ENCODE measurements at places on chromosomes 12 and 14.
A peak's percentile ranks its signal among the peaks of the same experiment; 100 is the strongest.

DNA sequence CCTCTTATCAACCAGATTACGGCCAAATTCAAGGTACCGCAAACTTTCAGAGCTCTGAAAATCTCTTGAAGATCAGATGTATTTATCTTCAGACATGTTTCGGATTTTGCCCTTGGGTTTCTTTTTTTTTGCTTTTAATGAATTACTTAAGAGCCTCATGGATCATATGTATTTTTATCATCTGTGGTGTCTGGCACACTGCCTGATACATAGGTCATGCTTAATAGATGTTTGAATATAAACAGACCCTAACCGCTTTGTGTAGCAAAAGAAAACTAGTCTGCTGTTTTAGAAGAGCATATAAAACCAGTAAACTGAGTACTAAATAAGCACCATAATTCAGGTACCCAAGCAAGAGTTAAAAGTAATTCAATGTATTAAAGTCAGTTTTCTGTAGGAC lies 20.1 kb upstream of the TBK1 start:
- H3K4me3 ChIP-seq, result no peak overlapping the region
- H3K27me3 ChIP-seq, result no peaks in the 10 kb centered on the region
- H3K36me3 ChIP-seq, result peaks cover 96% of the 10 kb centered on the region

- H3K27ac ChIP-seq, result no peak overlapping the region
- H3K4me1 ChIP-seq, result no peaks in the 10 kb centered on the region
- no peak overlapping the region for H3K4me3 ChIP-seq
- H3K27me3 ChIP-seq, result no peaks in the 10 kb centered on the region
Measured at GRCh38 chr14:27228053-27228452, 630.2 kb upstream of the NOVA1 start.

- H3K36me3 ChIP-seq, result no peaks in the 10 kb centered on the region
- no peak overlapping the region for H3K27ac ChIP-seq
- no peaks in the 10 kb centered on the region for H3K27me3 ChIP-seq
- H3K4me1 ChIP-seq, result peaks cover 9% of the 10 kb centered on the region
- DNase-seq, result no peak
Measured at GRCh38 chr12:115377779-115378178, 693.8 kb upstream of the TBX3 start.

DNA sequence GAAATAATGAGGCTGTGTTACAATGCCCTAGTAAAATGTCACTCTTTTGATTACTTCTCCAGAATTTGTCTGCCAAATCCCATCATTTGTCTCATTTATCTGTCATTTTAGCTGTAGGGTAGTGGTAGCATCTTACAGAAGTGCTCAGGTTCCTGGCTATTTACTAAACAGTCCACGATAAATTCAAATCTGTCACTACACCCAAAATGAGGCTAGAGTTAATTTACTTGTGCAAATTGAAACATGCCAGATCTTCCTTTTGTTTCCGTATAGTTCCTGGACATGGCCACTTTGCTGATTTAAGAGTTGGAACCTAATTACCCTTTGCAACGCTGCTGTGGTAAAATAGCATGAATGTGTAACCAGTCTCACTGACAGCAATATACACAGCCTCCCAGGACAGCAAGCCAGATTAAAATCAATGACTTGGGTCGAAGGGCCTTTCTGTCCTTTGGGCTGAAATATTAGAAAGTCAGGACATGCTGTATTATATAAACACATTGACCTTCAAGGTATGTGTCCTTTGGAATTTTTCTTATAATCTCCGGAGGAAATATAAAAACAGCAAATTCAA lies 485.4 kb downstream of the MDGA2 start:
- H3K27ac ChIP-seq, result no peak overlapping the region
- H3K4me1 ChIP-seq, result no peaks in the 10 kb centered on the region
- H3K36me3 ChIP-seq, result no peaks in the 10 kb centered on the region
- no peak overlapping the region for H3K4me3 ChIP-seq
- H3K27me3 ChIP-seq, result no peaks in the 10 kb centered on the region

DNA sequence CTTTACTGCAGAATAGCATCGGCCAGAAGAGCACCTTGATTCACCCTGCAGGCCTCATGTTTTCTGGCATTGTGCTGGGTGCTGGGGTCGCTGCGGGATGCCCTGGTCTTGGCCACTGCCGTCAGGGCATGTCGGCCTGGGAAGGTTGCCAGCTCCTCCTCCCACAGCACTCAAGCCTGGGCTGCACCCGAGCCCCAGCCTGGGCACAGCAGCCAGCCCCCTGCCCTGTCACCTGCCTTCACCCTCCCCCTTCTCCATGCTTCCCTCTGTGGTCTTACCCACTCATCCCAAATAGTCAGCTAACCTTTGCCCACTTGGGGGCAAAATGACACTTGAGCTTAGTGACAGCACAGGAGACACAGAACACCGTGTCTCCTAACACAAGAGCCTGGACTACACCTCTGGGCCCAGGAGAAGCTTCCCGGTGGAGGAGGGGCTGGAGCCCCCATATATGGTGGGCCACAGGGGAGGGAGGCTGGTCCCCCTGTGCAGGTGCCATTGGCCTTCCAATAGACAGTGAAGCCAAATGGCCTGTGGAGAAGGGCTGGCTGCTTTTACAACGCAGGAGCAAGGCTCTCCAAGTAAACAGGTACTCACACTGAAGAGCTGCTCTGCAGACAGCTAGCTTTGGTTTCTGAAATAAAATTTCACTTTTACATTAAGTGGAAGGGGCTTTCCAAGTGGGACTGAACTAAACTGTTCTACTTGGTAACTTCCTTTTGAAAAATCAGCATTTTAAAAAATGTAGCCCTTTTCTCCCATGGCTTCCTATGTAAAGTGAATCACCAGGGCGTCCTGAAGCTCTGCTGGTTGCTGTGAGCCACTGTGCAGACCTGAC lies 51.2 kb upstream of the AMN start:
- no peak overlapping the region for H3K27ac ChIP-seq
- H3K27me3 ChIP-seq, result no peaks in the 10 kb centered on the region
- H3K4me1 ChIP-seq, result no peaks in the 10 kb centered on the region
- DNase-seq, result no peak
- no peak overlapping the region for H3K4me3 ChIP-seq
- H3K36me3 ChIP-seq, result peaks cover 18% of the 10 kb centered on the region

GRCh38 chr14:33307691-33308251 lies 369.1 kb downstream of the NPAS3 start:
- DNase-seq, result peak; percentile 91
- peaks cover 12% of the 10 kb centered on the region for H3K4me1 ChIP-seq
- H3K27me3 ChIP-seq, result no peaks in the 10 kb centered on the region
- H3K27ac ChIP-seq, result peak overlapping the region; percentile 27
- H3K4me3 ChIP-seq, result peak overlapping the region; percentile 48

GRCh38 chr12:52741375-52742195 lies 35.6 kb downstream of the KRT76 start:
- H3K4me3 ChIP-seq, result no peak overlapping the region
- H3K4me1 ChIP-seq, result no peaks in the 10 kb centered on the region
- H3K27ac ChIP-seq, result no peak overlapping the region
- peak; percentile 61 for DNase-seq
- no peaks in the 10 kb centered on the region for H3K27me3 ChIP-seq
- H3K36me3 ChIP-seq, result no peaks in the 10 kb centered on the region

DNA sequence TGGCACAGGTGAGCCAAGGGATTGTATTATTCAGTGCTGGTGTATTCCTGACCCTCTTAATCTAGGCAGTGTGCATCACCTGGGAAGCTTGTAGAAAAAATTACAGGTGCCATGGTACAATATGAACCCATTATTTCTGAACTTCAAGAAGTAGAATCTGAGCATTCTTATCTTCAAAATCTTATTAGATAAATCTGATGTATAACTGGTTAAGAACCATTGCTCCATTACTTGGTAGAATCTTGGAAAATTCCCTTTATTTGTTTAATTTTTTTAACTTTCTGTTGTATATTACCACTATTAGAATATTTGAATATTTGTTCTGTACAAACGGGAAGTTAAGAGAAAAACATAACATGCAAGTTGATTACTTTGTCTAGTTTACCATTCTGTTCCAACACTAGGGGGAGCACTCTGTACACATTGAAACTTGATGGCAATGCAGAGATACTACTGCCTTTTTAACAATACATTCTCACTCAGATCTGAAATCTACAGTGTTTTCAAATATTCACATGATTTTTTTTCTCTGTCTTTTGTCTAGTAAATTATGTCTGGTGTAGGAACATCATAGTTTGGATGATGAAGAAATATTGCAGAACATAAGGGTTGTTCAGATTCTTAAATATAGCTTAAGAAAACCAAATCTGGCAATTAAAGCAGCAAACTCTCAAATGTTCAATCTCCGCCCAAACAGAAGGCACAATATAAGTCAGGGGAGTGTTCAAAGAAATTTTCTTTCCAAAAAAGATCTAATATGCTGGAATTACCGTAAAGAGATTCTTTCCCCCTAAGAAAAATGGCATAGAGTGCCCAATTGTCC lies 196.6 kb downstream of the PCNX1 start:
- peak; percentile 74 for DNase-seq
- H3K27me3 ChIP-seq, result no peaks in the 10 kb centered on the region
- H3K36me3 ChIP-seq, result peaks cover 44% of the 10 kb centered on the region
- no peaks in the 10 kb centered on the region for H3K4me1 ChIP-seq
- H3K27ac ChIP-seq, result no peak overlapping the region

- no peaks in the 10 kb centered on the region for H3K27me3 ChIP-seq
- no peaks in the 10 kb centered on the region for H3K36me3 ChIP-seq
- no peak overlapping the region for H3K4me3 ChIP-seq
- peaks cover 12% of the 10 kb centered on the region for H3K4me1 ChIP-seq
Measured at GRCh38 chr14:50233166-50233950, 2.0 kb upstream of the SOS2 start.

DNA sequence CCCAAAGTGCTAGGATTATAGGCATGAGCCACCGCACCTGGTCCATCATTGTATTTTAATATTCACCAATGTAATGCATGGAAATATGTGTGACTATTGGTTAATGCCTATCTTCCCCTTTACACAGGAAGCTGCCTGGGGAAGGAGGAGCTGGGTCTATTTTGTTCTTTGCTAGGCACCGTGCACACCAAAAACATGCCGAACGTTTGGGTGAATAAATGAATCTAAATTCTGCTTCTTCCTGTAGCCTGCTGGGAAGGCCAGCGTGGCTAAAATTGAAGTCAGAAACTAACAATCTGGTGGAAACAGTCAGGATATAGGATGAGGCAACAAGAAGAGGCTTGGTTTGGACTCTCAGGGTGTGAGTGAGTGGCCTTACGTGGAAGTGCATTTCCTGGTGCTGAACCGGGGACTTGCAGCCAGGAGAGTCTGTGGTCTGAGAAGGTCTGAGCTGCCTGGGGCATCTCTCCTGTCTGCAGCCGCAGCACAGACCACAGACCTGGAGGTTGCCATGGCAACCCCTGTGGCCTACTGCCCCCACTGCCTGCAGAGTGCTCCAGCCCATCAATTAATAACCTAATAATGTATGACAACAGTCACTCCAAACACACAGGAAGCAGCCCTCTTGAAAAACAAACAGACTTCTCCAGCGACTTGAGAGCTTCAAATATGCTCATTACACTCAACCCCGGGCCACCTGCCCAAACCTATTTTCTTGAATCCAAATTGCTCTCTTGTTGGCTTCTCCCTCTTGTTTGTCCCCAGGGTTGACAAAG lies 5.5 kb upstream of the GPR68 start:
- H3K4me3 ChIP-seq, result no peak overlapping the region
- no peaks in the 10 kb centered on the region for H3K36me3 ChIP-seq
- H3K27me3 ChIP-seq, result no peaks in the 10 kb centered on the region
- peaks cover 20% of the 10 kb centered on the region for H3K4me1 ChIP-seq
- H3K27ac ChIP-seq, result peak overlapping the region; percentile 54

- DNase-seq, result peak; percentile 39
- no peaks in the 10 kb centered on the region for H3K4me1 ChIP-seq
- no peaks in the 10 kb centered on the region for H3K27me3 ChIP-seq
- H3K27ac ChIP-seq, result no peak overlapping the region
Measured at GRCh38 chr14:91744068-91744480, 12.2 kb upstream of the CATSPERB start.

GRCh38 chr14:30757082-30757481 lies 117.3 kb upstream of the COCH start:
- H3K36me3 ChIP-seq, result no peaks in the 10 kb centered on the region
- H3K27ac ChIP-seq, result no peak overlapping the region
- peaks cover 8% of the 10 kb centered on the region for H3K27me3 ChIP-seq
- H3K4me1 ChIP-seq, result no peaks in the 10 kb centered on the region

GRCh38 chr12:50597200-50598195 lies 92.7 kb downstream of the DIP2B start:
- H3K4me1 ChIP-seq, result peaks cover 25% of the 10 kb centered on the region
- DNase-seq, result peak; percentile 95
- H3K27ac ChIP-seq, result peak overlapping the region; percentile 84
- no peaks in the 10 kb centered on the region for H3K27me3 ChIP-seq
- peak overlapping the region; percentile 59 for H3K4me3 ChIP-seq

- H3K4me1 ChIP-seq, result no peaks in the 10 kb centered on the region
- H3K36me3 ChIP-seq, result no peaks in the 10 kb centered on the region
- no peak for DNase-seq
Measured at GRCh38 chr14:20568393-20568792, 7.5 kb upstream of the RNASE9 start.

GRCh38 chr14:75399321-75399720 lies 28.5 kb upstream of the JDP2 start:
- H3K4me3 ChIP-seq, result no peak overlapping the region
- DNase-seq, result no peak
- peaks cover 18% of the 10 kb centered on the region for H3K27me3 ChIP-seq

DNA sequence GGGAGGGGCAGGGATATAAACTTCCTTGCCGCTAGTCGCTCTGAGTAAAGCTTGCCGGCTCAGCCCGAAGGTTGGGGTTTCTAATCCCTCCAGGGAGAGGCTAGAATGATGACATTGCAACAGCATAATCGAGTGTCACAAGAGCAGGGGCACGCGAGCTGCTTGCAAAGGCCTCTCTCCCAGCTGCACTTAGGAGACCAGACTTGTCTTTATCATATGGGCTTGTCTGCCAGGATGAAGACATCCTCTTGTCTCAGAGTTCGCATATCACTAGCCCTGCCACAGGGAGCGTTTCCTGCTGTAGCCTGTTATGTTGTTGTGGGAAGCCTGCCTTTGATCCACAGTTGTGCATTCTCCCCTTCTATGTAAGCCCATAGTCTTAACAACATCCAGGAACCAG lies 180.0 kb downstream of the ESR2 start:
- no peak overlapping the region for H3K27ac ChIP-seq
- H3K36me3 ChIP-seq, result no peaks in the 10 kb centered on the region
- H3K4me1 ChIP-seq, result peaks cover 2% of the 10 kb centered on the region
- H3K27me3 ChIP-seq, result no peaks in the 10 kb centered on the region
- no peak for DNase-seq
- no peak overlapping the region for H3K4me3 ChIP-seq

GRCh38 chr14:102095231-102095870 lies 8.5 kb upstream of the HSP90AA1 start:
- no peak overlapping the region for H3K4me3 ChIP-seq
- H3K4me1 ChIP-seq, result peaks cover 12% of the 10 kb centered on the region
- peak; percentile 68 for DNase-seq
- H3K27me3 ChIP-seq, result no peaks in the 10 kb centered on the region

GRCh38 chr12:51636986-51637385 lies 46.0 kb downstream of the SCN8A start:
- H3K36me3 ChIP-seq, result no peaks in the 10 kb centered on the region
- H3K27ac ChIP-seq, result peak overlapping the region; percentile 54
- no peak overlapping the region for H3K4me3 ChIP-seq

GRCh38 chr12:19234171-19234704 lies 104.7 kb downstream of the PLEKHA5 start:
- H3K36me3 ChIP-seq, result no peaks in the 10 kb centered on the region
- peaks cover 29% of the 10 kb centered on the region for H3K4me1 ChIP-seq
- peak overlapping the region; percentile 13 for H3K4me3 ChIP-seq
- peak; percentile 31 for DNase-seq
- H3K27me3 ChIP-seq, result no peaks in the 10 kb centered on the region

- no peaks in the 10 kb centered on the region for H3K4me1 ChIP-seq
- peak; percentile 2 for DNase-seq
- no peak overlapping the region for H3K4me3 ChIP-seq
- no peaks in the 10 kb centered on the region for H3K36me3 ChIP-seq
- H3K27ac ChIP-seq, result no peak overlapping the region
Measured at GRCh38 chr14:30808576-30808975, 65.8 kb upstream of the COCH start.

GRCh38 chr12:59027199-59027598 lies 106.9 kb upstream of the LRIG3 start:
- no peak overlapping the region for H3K4me3 ChIP-seq
- peaks cover 18% of the 10 kb centered on the region for H3K4me1 ChIP-seq
- no peaks in the 10 kb centered on the region for H3K27me3 ChIP-seq
- H3K36me3 ChIP-seq, result no peaks in the 10 kb centered on the region

Data from GM23248 (cell line).